ENCODE measurements at places on chromosomes 2 and 18.

GRCh38 chr2:240991378-240992263, 6.8 kb upstream of the SNED1 start:
- DNase-seq, result no peak

GRCh38 chr2:217270485-217271121, 410.7 kb upstream of the TNP1 start:
- no peak for DNase-seq

- DNase-seq, result no peak
Measured at GRCh38 chr2:64336171-64336570, 117.8 kb upstream of the LGALSL start.

DNA sequence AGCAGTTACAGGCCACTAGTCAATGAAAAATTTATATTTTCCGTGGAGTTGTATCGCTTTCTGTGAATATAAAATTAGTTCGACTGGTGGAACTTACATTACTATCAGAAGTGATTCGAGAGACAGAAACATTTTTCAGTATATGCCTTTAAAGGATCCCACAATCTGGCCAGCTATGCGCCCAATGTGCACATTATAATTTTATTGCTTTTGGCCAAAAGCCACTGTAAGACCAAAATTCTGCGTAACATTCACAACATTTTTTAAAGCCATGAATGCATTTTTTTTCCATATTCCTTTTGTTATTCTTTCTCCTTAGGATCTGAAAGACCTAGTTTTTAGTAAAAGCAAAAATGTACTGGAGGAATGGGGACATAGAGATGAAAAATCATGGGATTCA, 131.0 kb upstream of the CHAC2 start:
- DNase-seq, result no peak

DNA sequence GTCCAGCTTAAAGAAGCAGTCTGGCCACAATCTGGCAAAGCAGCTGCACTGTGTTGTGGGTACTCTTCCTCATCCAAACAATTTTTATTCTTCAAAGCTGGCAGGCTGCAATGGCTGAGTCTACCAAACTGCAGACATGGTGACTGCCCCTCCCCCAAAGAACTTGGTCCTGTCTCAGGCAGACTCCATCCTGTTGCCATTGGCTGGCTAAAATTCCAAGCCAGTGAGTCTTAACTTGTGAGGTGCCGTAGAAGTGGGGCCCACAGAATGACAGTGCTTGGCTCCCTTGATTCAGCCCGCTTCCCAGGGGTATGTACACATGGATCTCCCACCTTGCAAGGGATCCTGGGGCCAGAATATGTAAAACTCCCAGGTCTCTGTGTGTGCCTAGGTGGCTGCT, 14.5 kb upstream of the NXPH2 start:
- DNase-seq, result no peak

DNA sequence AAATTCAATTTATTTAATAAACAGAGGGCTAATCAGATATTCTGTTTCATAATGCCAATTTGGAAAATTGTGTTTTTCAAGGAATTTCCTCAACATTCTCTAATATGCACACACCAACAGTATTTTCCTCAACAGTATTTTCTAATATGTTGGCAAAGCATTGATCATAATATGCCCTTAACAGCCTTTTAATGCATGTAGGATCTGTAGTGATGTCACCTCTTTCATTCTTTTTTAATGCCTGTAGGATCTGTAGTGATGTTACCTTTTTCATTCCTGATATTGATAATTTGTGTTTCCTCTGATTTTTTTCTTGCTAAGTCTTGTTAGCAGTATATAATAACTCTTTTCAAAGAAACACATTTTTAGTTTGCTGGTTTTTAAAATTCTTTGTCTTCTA, 15.9 kb downstream of the VWA3B start:
- DNase-seq, result no peak

- DNase-seq, result no peak
Measured at GRCh38 chr18:10164271-10165071, 250.7 kb downstream of the VAPA start.

DNA sequence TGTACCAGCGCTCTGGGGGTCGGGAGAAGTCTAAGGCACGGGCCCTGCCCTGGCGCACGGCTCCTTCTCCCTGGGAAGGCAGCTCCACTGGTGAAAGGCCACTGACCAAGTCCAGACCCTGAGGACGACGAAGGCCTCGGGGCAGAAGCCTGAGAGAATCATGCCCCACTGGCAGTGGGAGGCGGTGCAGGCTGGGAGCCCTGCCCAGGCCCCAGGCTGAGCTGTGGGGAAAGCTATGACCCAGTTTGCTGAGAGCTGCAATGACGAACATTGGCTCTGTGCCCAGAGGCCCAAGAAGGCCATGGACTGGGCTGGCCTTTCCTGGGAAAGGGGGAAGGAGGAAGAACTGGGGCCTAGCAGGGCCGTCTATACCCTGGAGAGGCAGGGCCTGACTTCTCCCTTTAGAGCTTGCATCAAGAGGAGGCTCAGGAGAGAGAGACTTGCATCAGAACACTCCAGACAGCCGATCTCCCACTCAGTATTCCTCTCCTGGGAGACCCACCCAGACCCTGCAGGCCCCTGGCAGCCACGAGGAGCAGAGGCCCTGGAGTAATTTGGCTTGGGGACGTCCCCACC, 32.9 kb downstream of the HS1BP3 start:
- DNase-seq, result no peak

DNA sequence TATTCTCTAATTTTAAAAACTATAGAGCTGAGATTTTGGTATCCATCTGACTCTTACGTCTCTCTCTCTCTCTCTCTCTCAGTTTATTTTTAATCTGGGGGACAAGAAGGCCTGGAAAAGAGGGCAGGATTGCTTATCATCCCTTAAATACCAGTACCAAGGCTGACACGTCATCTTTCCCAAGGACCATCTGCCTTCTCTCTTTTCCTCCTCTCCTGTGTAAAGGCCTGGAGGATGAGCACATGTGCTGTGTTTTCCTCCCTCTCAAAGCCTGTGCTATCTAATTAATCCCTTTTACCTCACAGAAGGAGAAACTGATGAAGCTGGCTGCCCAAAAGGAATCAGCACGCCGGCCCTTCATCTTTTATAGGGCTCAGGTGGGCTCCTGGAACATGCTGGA, 7.3 kb downstream of the IL37 start:
- no peak for DNase-seq

DNA sequence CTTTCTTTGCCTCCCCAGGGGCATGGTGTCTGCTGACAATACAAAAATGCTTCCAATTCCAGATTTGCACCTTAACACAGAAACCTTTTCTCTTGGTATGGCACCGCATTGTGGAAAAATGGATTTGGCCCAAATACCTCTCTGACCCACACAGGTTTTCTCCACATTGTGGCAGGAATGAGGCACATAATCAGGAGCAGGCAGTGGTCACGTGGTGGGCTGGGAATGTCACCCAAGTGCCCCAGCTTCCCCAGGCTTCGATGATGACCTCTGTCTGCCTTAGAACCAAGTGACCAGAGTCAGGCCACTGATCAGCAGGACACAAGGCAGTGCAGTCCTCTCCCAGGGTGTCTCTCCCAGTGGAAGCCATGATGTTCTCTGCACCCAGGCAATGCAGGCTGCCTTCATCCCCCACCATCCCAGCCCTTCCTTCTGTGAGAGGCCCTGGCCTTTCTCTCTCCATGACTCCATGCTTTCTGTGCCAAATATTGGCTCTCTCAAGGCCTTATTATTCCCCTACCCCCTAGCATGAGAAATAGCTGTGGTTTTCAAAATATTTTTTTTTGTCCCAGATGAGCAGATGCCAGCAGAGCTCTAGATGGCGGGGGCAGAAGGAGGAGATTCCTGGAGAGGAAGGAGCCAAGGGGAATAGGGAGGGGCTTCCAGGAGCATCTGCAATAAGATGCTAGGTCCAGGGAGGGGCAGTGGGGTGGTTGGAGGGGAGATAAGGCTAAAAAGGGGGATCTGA, 198.9 kb downstream of the ACKR3 start:
- DNase-seq, result no peak

DNA sequence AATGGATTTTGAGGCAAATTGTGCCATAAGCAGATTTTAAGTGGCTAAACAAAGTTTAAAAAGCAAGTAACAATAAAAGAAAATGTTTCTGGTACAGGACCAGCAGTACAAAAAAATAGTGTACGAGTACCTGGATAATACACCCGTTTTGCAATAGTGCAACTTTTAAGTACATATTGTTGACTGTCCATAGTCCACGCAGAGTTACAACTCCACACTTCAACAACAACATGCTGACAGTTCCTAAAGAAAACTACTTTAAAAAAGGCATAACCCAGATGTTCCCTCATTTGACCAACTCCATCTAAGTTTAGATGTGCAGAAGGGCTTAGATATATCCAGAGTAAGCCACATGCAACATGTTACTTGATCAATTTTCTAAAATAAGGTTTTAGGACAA, 5.1 kb upstream of the STPG4 start:
- no peak for DNase-seq

DNA sequence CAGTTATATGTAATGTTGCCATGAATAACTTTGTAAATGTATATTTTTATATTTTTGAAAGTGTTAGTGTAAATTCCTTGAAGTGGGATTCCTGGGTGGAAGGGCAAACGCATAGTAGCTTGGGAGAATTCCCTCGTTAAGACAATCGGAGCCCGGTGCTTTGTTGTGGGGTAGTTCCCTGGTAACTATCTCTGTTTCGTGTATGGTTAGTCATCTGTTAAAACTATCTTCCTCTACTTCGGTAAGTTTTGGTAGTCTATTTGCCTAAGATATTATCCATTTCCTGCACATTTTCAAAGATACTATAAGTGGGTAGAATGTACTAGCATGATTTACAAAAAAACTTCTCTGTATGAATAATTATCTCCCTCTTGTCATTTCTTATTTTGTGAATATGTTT, 113.8 kb upstream of the NRXN1 start:
- DNase-seq, result no peak

GRCh38 chr2:53933329-53933728, 37.5 kb downstream of the PSME4 start:
- no peak for DNase-seq

- no peak for DNase-seq
Measured at GRCh38 chr2:116098049-116098448, 1655.6 kb downstream of the DPP10 start.

GRCh38 chr2:39735648-39736047, 43.4 kb downstream of the THUMPD2 start:
- no peak for DNase-seq

DNA sequence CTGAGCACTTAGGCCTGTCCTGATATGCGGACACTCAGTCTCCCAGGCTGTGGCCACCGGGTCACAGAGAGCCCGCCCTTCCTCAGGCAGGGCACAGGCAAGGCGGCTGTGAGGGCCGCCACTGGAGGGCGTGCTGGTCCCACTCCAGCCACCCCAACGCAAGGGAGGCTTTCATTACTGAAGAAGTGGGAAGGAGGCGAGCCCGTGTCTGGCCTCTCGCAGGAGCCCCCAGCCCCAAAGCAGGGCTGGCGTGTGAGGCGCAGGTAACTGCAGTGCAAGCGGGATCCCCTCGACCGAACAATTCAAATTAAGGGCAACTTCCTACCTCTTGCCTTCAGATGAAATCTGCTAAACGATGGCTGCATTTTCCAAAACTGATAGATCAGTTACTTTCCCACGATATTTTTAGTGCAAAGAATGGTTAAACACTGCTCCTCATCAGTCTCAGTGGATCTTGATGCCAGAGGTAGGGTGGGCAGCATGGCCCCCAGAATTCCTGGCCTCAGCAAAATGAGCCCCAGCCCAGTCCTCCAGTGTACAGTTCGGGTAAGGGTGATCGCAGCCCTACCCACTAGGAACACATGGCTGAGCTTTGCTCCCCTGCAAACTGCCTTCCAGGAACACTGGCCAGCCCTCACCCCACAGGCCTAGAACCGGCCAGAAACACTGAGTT, 97.2 kb downstream of the SEPTIN10 start:
- no peak for DNase-seq

Measured in stimulated activated CD8-positive, alpha-beta memory T cell treated with anti-CD3 and anti-CD28 coated beads, Interleukin-7, amount 100 ng/mL, for 4 hours (primary cell).